ENCODE measurements at places on chromosomes 1 and 21.
A peak's percentile ranks its signal among the peaks of the same experiment; 100 is the strongest.

DNA sequence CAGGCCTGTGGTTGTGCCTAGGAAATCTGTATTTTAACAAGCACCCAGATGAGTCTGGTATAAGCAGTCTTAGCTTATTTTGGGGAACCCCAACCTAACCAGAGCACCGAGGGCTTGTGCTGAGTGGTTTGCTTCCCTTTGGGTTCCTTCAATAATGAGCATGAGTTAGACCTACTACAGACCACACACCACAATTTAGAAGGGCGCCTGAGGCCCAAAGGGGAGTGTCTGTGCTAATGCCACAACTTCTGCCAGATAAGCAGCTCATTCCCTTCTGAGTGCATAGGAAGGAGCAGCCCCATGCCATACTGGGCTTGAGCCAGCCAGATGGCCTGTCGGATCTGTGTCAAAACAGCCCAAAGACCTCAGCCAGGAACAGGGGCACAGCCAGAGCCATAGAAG, 15.4 kb upstream of the LSS start:
- DNase-seq: no peak

- DNase-seq: no peak
Observed at GRCh38 chr1:235401251-235401650, 34.0 kb downstream of the TBCE start.

DNA sequence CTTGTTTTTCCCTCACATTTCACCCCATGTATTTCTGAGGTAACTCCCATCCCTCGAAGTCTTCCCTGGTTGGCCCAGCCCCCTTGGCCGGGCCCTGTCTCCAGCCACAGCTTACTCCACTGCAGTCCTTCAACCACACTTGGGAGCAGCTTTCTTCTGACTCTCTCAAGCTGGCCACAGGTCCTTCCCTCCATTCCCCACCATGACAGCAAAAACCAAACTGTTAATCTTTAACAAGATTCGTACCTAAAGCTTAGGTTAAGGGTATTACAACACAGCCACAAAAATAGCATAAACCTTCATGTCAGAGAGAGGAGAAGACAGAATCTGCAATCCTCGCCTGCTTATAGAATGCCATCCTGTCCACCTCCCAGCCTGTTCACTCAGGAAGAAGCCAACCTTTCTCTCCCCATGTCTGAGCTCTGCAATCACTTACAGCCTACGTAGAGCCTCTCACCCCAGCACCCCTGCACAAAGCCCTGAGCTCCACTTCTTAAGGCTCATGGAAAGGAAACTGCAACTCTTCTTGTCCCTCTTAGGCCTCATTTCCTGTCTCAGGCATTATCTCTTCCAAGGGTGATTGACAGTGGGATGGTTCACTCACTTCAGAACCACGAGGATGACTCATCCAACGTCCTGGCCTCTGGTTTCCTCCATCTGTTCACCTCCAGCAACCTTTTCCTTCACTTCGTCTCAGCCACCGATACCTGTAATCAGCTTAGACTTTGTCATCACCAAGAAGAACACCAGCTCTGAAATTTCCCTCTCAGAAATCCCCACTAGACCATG, 72.8 kb downstream of the CD2 start:
- no peak for DNase-seq

DNA sequence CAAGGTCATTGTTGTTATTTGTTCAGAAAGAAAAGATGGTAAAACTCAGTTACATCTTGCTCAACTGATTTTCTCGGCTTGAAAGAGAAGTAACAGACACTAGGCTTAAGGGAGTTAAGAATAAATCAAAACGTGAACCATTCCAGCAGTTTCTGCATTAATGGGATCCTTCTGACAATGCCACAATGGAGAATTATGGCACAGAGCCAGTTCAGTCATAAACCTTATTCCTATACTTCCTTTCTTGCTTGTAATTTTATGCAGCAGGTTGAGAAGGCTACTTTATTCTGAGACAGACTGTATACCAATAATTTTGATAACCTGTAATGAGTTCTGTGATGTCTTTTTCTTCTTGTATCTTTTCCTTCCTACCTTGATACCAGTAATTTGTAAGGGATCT, 167.0 kb downstream of the C1orf21 start:
- DNase-seq: no peak

DNA sequence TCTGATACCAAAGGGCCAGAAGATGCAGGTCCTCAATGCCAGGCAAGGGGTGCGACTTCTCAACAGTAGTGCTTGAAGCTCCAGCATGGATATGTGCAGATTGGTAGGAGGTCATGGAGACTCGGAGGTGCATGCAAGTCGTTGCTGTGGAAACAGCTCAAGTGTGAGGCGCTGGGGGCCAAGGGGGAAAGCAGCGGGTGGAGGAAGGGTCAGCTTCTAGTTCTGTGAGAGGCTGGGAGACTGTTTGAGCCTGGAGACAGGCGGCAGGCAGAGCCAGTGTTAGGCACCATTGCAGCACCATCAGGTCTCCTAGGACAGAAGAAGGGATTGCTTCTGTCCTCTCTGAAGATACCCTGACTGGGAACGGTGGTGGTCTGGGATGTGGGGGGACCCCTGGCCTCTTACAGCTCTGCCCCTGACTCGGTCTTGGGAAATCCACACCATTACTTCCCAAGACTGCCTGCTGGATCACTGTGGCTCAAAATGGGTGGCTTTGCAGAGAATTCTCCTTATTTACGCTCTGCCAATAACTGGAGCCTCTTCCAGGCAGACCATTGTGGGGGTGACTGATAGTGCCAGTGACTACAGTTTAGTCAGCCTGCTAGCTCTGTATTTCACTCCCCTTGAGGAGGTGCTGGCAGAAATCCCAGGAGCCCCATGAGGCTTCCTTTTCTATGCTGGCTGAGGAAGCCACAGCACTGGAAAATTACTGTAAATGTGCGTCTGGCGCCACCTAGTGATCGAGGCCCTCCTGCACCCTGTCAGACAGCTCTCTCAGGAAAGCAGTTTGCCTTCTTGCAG, 46.3 kb upstream of the VANGL1 start:
- peak; percentile 41 for DNase-seq

- DNase-seq: no peak
Observed at GRCh38 chr1:221840511-221841243, 98.8 kb upstream of the DUSP10 start.

DNA sequence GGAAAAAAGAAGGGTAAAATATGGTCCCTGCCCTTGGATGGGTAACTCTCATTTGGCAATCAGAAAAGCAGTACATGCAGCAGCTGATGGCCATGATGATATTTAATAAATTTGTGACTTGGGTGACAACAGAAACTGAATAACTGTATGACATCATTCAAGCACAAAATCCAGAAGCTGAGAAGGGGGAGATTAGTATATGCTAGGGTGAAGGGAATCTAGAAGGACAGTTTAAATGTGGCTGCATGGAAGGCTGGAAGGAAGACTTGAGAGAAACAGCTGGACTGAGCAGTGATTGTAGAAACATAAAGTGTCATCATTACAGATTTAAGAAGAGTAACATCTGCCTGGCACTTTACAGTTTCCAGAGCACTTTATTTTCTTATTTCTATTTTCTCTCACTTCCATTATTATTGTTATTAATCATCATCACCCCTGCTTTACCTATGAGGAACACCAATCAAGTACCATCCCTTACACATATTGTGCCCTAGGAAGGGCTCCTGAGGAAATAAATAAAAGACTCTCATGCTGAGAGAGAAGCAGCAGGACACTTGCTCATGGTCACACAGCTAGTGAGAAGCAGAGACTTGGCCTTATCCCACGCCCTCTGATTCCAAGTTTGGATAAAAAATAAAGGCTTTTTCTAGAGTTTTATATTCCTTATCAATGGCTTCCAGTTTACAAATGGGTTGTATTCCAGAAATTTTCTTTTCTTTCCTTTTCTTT, 207.2 kb downstream of the PBX1 start:
- no peak for DNase-seq

Data from D721Med (cell line).